ENCODE measurements at places on chromosomes 5 and 9.
A peak's percentile ranks its signal among the peaks of the same experiment; 100 is the strongest.

GRCh38 chr5:158998793-158999325, 100.9 kb downstream of the EBF1 start:
- DNase-seq = no peak

- DNase-seq = no peak
Observed at GRCh38 chr9:68585034-68585761, 44.5 kb upstream of the TMEM252 start.

- DNase-seq = peak; percentile 39
Observed at GRCh38 chr5:132591145-132591544, 34.4 kb downstream of the RAD50 start.

GRCh38 chr9:114745108-114745848, 60.6 kb downstream of the TNFSF15 start:
- no peak for DNase-seq

- DNase-seq = no peak
Observed at GRCh38 chr5:113031104-113031503, 54.5 kb downstream of the DCP2 start.

GRCh38 chr9:135086597-135087488, 625 bp upstream of the OLFM1 start:
- no peak for DNase-seq

DNA sequence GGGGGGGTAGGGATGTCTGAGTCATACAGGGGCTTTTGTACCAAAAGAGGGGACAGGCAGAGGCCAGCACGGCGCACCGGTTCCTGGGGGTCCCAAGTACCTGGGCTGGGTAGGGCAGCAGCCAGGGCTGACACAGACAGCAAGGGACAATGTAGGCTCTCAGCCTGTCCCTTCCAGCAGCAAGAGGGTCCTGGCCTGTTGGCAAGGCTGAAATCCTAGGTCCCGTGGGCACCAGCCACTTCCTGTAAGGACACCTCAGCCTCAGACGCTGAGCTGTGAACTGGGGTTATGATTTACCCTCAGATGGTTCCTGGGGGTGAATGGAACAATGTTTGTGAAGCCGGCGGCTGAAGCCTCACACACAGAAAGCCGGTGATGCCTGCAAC, 41.3 kb downstream of the NACC2 start:
- DNase-seq = no peak

- no peak for DNase-seq
Observed at GRCh38 chr9:14270358-14271092, 43.4 kb downstream of the NFIB start.

DNA sequence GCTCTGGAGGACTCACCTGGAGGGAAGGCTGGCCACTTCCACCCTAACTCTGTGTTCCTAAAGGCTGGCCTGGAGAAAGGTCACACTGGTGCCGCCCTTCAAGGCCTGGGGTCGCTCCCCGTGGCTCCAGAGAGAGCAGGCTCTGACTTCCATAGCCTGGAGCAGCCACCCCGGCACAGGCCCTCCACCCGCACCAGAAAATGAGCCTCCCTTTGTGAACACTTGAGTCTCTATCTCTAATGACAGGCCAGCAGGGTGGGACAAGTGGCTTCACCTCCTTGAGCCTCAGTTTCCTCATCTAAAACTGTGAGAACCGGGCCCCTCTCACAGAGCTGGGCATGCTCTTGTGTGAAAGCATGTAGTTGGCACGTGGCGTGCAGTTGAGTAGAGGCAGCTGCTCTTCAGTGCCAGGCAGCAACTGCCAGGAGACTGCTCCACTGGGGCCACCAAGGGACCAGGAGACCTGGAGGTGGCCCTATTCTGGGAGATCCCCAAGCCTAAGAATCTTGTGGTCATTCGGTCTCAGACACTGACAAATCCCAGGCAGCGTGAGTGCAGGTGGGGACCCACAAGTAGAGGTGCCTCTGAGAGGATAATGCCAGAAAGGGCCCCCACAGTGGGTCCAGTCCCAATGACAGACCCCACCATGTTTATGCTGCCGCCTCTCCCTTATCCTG, 56.7 kb upstream of the GARNL3 start:
- DNase-seq = no peak

DNA sequence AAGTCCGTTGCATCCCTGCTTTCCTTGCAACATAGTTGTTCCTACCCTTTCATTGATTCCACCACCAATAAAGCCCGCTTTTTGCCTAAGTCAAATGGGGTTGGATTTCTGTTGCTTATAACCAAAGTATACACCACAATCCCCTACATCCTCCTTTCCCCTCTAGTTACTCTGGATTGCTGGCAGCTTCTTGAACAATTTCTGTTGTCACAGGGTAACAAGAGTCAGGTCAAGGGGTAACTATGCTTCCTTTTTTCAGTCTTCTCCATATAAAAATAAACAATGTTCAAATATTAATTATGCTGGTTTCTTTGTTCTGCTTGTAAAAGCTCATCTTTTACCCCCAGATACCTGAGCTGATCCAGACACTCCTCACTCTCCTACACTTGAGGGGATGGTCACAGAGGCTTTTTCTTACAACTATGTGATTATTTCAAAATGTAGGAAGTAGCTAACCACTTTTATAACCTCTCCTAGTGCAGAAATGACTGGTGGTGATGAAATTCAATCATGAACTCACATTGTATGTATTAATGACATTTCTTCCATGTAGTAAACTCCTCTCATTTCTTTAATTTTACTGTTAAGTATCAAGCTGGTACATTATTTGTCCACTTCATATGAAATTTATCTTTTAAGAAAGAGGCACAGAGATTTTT, 136.5 kb downstream of the SNX18 start:
- no peak for DNase-seq

GRCh38 chr5:124021776-124022175, 509.8 kb downstream of the CSNK1G3 start:
- no peak for DNase-seq

DNA sequence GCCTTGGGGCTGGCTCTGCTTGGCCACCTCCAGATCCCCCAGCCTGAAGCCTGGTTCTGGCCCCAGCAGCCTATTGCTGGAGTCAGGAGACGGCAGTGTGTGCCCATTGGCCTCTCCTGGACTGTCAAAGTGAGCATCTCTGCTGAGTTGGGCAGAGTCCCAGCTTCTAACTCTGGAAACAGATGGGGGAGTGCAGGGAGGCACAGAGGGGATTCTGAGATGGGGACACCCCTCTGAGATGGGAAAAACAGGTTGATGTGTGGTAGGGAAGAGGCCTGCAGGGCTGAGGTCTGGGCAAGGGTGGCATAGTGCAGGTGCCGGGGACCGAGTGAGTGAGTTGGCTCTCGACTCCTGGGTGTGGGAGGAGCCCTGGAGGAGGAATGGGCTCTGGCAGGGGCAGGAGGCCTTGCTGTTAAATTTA, 27.5 kb downstream of the PHF2 start:
- no peak for DNase-seq

- no peak for DNase-seq
Observed at GRCh38 chr9:36946653-36947052, 87.4 kb downstream of the PAX5 start.

DNA sequence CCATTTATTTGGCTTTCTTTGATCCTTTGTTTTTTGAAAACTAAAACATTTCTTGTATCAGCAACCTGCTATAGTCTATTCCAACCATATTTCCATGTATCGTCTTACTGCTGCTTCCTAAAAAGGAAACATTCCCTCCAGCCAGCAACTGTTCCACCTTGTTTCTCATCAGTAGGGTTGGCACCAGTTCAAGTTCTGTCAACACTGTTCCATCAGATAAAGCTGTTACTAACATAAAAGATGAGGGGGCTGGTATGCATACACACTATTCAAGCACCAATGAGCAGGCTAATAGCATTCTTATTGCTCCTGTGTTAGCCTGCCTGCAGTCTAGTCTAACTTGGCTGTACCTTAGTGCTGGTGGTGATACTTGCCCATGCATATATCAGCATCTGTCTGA, 178.3 kb downstream of the CWC27 start:
- DNase-seq = peak; percentile 29

DNA sequence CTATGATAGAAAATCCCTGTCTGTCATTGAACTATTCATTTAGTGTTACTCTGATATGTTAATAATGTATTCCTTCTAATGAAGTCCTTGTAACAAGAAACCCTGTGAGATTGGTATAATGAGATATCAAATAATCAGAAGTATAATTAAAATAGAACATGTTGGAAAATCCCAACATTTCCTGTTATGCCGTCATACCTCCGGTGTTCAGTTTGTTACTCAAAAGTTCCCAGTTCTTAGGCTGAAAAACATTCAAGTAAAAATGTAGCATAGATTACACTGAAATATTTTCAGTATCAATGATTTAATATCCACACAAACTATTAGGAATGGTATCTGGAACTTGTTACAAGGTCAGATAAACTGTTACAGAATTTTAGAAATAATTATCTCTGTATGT, 227.5 kb downstream of the GNA14 start:
- no peak for DNase-seq

GRCh38 chr9:114176624-114177291, 21.4 kb downstream of the COL27A1 start:
- DNase-seq = no peak

DNA sequence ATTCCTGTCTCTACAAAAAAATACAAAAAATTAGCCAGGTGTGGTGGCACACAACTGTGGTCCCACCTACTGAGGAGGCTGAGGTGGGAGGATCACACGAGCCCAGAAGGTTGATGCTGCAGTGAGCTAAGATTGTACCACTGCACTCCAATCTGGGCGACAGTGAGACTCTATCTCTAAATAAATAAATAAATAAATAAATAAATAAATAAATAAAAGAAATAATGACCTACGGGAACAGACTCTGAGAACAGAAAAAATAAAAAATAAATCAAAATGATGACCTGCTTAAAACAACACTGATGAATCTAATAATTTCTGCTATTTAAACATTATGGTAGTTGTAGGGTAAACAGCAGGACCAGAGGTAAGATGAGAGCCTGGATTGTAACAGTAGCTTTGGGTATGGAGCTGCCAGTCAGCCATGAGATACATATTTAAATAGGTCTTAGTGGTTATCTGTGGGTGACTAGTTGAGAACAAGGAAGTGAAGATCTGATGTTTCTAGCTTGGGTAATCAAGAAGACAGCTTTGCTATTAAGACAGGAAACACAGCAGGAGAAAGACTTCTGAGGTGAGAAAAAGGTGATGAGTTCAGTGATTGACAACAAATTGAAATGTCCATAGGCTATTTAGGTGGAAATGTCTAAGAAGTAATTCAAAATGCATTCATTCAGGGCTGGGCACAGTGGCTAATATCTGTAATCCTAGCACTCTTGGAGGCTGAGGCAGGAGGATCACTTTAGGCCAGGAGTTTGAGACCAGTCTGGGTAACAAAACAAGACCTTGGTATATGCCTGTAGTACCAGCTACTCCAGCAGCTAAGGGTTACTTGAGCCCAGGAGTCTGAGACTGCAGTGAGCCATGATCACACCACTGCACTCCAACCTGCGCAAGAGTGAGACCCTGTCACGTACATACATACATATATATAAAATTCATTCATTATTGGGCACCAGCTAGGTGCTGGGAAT, 11.0 kb downstream of the RNF145 start:
- no peak for DNase-seq

GRCh38 chr5:133403741-133404364, 208.5 kb downstream of the FSTL4 start:
- no peak for DNase-seq

- DNase-seq = peak; percentile 74
Observed at GRCh38 chr9:15843931-15844330, 291.1 kb downstream of the CCDC171 start.

- no peak for DNase-seq
Observed at GRCh38 chr5:63911871-63912270, 50.4 kb downstream of the HTR1A start.

DNA sequence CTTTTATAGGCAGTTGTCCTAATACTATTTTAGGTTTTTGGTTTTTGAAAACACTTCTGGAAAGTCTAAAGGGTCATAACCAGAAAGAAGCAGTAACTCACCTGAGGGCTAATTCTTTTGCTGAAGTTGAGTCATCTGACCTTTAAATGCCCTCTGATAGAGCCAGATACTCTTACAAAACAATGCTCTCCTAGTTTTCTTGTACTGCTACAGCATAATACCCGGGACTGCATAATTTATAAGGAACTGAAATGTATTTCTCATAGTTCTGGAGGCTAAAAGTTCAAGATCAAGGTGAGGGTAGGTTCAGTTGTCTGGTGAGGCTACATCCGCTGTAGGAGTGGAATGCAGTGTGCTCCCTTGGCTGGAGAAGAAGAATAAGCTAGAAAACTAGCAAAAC, 670.3 kb downstream of the TLE4 start:
- no peak for DNase-seq

GRCh38 chr5:42306287-42306686, 117.0 kb upstream of the GHR start:
- no peak for DNase-seq

- DNase-seq = peak; percentile 57
Observed at GRCh38 chr9:89319015-89319905, 960 bp downstream of the SECISBP2 start.

DNA sequence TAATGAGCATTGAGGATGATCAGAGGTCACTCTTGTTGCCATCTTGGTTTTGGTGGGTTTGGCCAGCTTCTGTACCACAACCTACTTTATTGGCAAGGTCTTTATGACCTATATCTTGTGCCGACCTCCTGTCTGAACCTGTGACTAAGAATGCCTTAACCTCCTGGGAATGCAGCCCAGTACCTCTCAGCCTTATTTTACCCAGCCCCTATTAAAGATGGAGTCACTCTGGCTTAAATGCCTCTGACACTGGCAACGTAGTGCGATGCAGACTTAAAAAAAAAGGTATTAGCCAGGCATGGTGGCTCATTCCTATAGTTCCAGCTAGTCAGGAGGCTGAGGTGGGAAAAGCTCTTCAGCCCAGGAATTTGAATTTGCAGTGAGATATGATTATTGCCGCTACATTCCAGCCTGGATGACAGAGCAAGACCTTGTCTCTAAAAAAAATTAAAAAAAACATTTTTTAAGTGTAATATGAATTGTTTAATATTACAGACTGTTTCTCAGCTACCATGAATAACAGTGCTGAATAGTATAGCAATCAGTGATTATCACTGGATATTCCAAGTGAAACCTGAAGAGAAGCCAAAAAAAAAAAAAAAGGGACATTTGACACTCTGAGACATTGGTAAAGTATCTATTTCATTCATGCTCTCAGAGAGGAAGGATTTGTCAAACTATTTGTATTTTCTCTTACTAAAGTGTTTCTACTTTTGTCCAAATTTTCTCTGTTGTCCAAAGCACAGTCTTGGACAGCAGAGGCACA, 18.3 kb upstream of the STOM start:
- DNase-seq = no peak

DNA sequence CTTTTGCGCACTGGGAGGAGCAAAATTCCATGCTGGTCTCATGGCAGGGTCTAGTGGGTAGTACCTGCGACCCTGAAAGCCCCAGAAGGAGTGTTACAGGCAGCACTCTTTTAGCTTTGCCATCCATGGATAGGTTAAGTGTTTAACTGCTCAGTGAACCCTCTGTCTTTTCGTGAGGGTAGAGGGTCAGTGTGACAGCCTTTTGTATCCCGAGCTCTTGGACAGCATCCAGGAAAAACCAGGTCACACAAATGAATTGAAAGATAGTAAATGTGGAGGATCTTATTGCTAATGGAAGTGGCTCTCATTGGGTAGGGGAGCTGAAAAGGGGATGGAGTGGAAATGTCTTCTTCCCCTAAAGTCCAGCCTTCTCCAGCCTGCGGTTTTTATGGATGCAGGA, 57.8 kb upstream of the CCDC112 start:
- no peak for DNase-seq

- no peak for DNase-seq
Observed at GRCh38 chr9:127520941-127521918, 69.9 kb downstream of the LRSAM1 start.
